COLO829 (cell line): ENCODE measurements at places on chromosomes 6 and 20.

DNA sequence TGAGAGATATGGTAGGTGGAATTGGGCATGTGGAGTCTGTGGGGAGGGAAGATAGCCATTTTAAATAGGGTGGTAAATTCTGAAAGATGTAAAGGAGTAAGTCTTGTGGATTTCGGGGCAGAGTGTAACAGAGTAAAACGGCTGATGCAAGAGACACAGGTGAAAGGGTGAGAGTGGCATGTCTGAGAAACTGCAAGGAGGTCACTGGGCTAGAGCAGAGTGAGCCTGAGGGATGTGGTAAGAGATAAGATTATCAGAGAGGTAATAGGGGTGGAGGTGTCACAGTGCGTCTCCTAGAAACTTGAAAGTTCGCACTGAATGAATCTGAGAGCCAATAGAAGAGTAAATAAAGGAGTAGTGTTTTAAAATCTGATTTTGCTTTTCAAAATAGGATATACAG is 308.1 kb downstream of the EPM2A start:
- DNase-seq, result no peak

DNA sequence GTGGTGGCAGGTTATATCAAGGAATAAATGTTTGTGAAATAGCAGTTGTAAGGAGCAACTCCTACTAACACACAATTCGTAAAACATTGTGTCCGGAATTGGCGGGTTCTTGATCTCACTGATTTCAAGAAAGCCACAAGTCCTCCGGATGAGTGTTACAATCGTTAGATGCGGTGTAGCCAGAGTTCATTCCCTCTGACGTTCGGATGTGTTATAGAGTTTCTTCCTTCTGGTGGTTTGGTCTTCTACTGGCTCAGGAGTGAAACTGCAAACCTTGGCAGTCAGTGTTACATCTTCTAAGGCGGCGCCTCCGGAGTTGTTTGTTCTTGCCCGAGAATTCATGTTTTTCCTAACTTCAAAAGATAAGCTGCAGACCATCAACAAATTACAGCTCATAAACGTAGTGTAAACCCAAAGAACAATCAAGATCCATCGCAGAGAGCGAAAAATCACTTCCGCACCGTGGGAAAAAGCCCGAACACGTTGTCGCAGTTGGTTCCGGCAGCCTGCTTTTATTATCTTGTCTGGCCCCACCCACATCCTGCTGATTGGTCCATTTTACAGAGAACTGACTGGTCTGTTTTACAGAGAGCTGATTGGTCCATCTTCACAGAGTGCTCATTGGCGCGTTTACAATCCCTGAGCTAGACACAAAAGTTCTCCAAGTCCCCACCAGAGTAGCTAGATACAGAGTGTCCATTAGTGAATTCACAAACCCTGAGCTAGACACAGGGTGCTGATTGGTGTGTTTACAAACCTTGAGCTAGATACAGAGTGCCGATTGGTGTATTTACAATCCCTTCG is 58.2 kb downstream of the TRIM27 start:
- no peak for DNase-seq

DNA sequence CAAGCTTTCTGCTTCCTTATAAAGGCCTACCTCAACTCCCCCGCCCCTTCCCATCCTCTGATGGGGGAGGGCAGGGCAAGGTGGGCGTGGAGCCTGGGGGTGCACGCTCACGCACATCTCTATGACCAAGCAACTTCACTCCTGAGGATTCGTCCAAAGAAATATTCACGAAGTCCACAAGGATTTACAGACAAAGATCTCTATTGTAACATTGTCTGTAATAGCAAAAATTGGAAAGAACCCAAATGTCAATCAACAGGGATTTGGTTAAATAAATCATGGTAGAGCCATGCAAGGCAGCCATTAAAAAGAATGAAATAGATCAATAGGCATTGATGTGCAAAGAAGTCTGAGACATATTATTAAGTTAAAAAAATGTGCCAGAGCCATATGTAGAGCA is 130.4 kb upstream of the AFDN start:
- peak; percentile 66 for DNase-seq

GRCh38 chr6:156280065-156280464 is 497.1 kb upstream of the ARID1B start:
- DNase-seq, result no peak

DNA sequence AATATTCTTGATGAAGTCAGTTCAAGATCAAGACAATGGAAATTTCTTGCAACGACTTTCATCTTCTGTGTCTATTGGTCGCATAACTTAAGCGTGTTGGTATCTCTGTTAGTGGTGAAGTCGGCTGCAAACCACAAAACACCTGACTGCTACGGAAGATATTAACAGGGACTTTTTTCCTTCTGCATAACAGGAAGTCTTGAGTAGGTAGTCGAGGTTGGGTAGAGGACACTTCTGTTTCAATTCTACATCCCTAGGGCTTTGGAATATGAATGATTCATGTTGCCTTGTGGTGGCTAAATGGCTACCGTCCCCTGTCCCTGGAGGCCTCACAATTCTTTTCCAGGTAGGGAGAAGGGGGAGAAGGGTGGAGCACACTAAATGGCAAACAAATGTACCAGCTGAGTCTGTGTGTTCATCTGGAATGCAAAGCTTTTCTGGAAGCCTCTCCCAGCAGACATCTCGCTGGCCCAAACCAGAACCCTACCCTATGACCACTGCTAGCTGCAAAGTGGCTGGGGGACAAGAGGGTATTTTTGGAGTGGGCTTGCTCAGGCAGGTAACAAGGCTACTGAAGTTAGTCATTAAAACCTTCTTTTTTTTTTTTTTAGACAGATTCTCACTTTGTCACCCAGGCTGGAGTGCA is 34.6 kb upstream of the NKX2-2 start:
- no peak for DNase-seq

DNA sequence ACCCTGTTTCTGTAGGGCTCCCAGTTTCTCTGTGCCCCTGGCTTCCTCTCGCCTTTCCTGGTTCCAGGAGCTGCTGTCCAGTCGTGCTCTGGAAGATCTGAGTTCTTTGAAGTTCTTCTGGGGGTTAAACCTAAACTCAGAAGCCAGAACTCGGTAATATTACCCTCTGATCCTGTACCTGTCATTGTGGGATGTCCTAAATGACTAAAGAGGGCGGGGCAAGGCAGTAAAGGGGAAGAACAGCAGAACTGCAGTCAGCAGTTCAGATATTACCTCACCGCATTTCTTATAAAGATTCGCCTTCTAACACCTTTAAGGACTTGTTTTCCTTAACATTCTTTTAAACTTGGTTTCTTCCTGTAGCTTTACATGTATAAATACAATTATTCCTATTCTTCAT is 63.9 kb downstream of the FAM120B start:
- no peak for DNase-seq

DNA sequence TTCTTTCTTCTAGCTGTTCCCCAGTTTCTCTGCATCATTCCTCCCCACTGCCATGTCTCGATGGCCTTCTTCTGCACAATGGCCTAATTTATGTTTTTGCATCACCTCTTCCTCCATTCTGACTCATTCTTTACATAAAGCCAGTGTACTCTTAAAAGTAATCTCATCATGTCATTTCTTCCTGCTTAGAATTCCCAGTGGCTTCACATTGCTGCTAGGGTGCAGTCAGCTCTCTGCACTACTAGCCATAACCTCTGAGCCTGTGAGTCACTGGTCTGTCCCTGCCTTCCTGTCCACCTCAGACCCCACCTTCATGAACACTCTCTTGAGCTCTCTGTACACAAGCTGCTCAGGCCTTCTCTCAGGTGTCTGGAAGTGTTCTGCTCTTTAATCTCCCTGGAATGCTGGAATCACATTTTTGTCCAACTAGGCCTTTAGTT is 24.1 kb upstream of the TRIM27 start:
- DNase-seq, result no peak

- no peak for DNase-seq
Measured at GRCh38 chr20:25739615-25740320, 43.1 kb upstream of the ZNF337 start.
